ENCODE measurements at places on chromosomes 7 and 10.

GRCh38 chr7:144997512-144997911, 161.7 kb upstream of the TPK1 start:
- no peak for DNase-seq

GRCh38 chr7:4612939-4613841, 68.9 kb upstream of the FOXK1 start:
- DNase-seq = peak; percentile 38

GRCh38 chr7:36570528-36571189, 153.6 kb downstream of the AOAH start:
- no peak for DNase-seq

DNA sequence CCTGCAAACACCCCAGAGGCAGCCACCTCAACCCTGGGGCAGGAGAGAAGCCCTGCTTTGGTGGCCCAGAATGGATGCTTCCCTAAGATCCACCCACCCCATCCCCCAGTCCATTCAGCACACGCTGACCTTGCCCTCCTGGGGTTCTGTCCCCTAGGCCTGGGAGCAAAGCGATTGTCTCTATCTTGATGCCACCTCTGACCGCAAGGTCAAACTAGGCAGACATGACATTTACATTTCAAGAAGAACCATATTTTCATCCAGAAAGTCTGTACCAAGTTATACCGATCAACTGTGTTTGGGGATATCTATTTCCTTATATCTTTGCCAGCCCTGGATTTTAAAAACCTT, 23.0 kb downstream of the MAT1A start:
- DNase-seq = no peak

DNA sequence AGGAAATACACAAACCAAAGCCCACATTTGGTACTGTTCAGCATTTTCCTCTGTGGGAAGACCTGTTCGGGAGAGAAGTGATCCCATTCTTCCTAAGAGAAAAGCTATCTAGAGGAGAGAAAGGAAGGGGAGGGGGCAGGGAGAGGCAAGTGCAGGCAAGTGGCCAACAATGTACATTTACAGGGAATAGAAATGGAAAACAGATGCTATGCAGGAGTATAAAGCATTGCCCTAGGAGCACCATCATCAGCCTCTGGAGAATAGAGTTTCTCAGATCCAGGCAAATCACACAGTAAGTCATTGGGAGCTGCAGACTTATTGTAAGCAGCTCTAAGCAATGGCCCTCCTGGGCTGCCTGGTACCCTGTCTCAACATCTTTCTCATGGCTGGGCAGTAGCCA, 424.4 kb upstream of the AUTS2 start:
- no peak for DNase-seq

GRCh38 chr7:19177269-19177668, 32.0 kb upstream of the FERD3L start:
- no peak for DNase-seq

DNA sequence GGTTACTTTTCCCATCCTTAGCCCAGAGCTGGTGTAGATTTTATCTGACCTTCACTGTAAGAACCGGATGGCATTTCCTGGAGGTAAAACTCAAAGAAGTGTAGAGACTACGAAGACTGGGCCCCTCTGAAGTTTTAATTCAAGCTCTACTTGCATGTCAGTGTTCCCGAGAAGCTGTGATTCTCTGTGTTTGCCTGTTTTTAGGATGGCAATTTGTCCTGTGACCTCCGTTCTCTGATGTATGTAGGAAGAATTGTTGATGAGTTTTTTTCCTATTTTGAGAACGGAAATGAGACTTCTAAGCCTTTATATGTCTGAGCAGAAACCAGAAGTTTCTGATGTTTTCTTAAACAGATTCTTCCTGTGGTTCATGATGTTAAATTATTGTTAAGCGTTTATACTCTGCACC, 94.1 kb downstream of the CDCA7L start:
- DNase-seq = no peak

- no peak for DNase-seq
Observed at GRCh38 chr10:133262696-133263095, 14.0 kb downstream of the ADAM8 start.

DNA sequence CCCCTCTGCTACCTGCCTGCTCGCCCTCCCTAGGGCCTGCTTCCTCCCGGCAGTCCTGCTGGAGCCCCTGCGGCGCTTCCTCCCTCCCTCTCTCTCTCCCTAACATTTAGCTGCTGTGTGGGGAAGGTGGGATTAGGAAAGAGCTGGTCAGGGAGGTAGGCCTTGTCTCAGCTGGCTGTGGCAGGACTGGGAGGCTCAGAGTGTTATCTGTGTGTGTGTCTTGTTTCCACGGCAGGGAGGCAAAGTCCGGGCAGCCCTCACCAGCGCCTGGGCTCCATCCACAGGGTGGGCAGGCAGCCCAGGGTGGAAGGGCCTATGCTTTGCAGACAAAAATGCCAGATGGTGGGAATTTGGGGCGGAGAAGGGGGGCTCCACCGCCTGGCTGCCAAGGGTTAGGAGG, 105.7 kb downstream of the RPS24 start:
- DNase-seq = no peak

GRCh38 chr7:140512317-140513000, 33.2 kb upstream of the MKRN1 start:
- DNase-seq = no peak

DNA sequence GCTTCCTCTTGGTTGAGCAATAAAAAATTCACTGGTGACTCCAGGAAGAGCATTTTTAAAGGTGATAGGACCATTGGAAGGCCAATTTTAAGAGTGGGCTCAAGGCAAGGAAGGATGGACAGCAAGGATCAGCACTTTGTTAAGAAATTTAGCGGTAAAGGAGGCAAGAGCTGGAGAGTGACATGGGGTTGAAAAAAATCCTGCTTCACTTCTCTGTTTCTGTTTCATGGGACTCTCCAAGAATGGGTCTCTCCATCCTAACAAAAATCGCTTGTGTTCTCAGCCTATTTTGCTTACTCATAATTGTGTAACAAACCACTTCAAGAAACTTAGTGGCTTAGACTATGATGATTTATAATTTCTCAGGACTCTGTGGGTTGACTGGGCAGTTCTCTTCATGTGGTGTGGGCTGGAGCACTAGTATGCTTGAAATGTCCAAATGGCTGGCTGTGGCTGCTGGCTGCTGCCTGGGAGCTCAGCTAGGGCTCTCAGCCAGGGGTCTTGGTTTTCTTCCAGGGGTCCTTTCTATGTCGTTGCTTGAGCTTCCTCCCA, 59.8 kb upstream of the ZNRF2 start:
- peak; percentile 21 for DNase-seq

DNA sequence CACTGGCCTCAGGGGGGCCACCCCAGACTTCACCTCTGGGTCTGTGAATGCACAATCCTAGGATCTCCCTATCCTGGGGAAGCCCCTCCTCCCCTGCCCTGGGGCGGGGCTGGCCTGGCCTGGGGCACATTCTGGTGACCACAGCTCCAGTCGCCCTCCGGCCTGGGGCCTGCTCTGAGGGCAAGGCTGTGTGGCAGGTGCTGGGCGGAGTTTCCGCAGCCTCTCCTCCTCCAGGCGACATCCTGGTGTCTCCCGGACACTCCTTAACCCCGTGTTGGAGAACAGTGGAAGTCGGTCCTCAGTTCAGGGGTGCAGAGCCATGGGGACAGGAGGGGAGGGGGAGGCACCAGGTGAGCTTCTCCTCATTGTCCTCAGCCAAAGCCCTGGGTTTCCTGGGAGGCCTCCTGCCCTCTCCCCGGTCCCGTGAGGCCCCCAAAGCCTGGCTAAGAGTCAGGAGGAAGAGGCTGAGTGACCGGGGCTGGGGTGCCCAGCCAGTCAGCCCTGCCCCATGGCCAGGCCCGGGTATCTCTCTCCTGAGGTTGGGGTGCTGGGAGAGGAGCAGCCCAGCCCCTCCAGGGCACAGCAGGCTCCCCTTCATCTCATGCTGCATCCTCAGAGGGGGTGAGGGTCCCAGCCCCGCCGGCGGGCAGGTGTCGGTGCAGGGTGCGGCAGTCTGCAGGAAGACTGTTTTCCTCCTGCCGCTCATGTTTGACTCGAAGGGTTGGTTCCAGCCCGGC, 22.6 kb downstream of the UNCX start:
- no peak for DNase-seq

DNA sequence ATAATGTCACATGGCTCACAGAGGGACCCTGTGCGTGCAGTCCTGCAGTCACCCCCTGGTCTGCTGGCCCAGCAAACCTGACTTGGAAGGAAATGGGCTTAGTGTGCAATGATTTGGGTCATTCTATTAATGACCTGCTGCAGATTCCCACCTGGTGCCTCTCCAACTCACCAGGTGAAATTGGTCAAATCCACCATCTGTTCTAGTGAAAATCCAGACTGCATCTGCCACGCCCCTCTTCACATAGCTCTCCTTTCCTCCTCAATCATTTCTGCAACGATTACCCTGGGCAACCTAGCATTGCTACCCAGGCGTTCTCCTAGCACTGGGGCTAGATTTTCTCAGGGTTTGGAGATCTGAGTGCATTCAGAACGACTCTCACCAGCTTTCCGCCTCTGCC, 29.4 kb downstream of the SRRM3 start:
- no peak for DNase-seq
